ENCODE measurements at places on chromosomes 6 and 20.

DNA sequence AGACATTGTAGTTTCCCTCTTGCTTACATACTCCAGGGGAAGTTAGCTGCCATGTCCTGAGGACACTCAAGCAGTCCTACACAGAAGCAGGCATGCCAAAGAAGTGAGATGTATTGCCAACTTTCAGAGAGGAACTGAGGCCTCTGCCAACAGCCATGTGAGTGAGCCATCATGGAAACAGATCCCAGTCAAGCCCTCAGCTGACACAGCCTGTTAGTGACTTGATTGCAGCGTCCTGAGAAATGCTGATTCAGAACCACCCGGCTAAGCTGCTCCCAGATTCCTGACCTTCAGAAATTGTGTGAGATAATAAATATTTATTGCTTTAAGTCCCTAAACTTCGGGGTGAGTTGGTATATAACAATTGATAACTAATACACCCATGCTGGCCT lies 38.1 kb downstream of the GSTA2 start:
- no peak for DNase-seq

DNA sequence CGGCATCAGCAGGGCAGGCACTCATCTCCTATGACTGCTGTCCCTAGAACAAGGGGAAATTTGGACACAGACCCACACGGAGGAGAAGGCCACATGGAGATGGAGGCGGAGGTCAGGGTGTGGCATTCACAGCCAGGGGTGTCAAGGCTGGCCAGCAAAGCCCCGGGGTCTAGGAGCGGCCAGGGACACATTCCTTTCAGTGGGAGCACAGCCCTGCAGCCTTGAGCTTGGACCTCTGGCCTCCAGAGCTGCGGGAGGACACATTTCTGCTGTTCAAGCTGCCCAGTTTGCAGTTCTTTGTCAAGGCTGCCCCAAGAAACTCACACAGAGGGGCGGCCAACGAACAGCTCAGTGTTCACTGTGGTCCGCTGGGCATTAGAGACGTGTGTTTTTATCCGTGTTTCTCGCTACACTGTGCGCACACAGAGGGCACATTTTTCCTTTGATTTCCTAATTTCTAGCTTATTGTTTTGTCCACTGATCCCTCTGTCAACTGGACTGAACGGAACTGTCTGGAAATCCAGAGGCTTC lies 93.4 kb upstream of the MPC1 start:
- no peak for DNase-seq

DNA sequence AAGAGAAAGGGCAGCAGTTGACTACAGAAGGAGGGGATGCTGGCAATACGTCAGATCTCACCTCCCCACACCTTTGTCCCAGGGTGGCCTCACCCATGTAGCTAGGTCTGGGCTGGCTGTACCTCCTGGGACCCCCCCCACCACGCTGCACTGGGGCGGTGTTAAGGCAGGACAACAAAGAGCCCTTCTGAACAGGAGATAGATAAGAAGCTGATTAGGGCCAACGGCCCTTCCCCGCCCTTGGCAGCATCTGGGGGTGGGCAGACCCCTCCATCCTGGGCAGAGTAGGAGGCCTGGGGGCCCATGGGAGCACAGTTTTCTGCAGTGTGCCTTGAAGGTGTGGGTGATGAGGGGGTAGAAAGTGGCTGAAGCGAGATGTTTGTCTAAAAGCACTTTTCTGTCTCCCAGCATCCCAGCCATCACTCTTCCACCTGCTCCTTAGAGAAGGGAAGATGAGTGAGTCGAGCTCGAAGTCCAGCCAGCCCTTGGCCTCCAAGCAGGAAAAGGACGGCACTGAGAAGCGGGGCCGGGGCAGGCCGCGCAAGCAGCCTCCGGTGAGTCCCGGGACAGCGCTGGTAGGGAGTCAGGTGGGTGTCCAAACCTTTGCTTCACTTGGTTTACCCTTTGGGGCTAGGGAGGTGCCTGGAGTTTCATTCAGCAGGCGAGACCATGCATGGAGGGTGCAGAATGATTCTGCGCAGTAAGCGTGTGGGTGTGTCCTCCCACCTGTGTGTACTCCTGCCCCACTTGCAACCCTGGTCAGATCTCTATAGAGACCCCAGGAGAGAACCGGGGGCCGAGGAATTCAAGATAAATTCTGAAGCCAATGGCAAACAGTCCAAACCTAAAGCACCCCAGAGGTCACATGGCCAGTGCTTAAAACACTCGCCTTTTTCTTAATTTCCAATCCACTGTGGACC lies 3.9 kb downstream of the HMGA1 start:
- DNase-seq = no peak

DNA sequence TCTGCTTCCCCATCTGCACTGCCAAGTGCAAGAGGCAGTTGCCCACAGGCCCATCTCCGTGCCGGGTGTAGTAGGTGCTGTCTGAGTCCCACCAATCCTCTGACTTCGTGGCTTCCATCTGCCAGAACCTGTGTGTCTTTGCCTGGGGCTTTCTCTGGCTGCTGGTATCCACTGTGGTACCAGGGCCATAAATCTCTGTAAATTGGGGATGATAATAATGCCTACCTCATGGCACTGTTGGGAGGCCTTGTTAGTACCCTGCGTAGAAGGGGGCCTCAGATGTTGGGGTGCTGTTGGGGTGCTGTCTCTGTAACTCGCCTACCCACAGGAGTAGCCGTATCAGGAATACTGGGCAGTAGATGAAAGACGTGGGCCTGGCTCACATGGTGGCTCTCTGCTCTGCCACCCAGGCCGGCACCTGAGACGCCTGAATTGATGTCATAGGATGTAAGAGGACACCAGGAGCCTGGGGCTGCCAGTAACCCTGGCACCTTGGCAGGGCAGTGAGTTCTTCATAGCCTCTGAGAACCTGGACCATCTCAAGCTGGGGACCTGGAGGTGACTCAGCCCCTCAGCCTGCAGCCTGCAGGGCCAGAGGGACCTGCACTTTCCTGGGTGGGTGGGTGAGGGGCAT lies 94.1 kb upstream of the RNF24 start:
- DNase-seq = no peak

DNA sequence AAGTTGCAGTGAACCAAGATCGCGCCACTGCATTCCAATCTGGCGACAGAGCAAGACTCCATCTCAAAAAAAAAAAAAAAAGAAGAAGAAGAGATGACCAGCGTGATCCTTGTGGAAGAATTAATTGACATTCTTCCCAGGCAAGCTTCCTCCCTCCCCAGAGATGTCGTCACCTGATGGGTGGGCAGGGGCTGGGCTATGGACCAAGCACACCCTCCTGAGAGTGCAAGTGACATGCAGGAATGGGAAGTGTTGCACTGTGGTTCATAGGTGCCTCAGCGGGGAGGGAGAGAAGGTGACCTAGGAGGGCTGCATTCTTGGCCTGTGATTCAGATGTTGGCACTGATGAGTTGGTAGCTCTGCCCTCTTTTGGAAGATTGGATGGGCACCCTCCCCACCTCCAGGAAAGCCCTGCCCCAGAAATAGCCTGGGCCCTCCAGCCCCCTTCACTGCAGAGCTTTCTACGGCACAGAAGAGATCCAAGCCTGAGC lies 37.8 kb downstream of the TAF8 start:
- no peak for DNase-seq

DNA sequence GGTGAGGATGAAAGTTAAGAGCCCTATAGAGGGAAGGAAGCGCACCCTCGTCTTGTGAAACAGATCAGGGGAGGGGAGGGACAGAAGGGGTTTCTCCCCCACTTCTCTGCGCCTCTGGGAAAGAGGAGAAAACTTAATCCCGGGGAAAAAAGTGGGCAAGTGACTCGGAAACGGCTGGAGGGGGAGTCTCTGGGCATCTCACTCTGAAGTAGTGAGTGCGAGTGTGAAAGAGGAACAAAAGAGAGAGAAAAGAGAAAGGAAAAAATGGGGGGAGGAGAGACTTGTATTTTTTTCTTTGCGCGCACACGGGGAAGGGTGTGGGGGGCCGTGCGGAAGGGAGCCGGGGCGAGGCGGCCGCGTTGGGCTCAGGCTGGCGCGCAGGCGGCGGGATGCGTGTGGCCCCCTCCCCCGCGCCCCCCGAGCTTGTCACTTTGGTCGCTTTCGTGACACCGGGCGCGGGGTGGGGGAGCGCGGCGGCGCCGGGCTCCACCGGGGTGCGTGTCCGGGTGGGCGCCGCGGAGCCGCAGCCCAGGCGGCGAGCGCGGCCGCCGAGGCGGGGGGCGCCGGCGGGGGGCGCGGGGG lies 454 bp downstream of the L3MBTL3 start:
- DNase-seq = peak; percentile 45

Data from stimulated activated CD4-positive, alpha-beta T cell treated with anti-CD3 and anti-CD28 coated beads, Interleukin-2, amount 100 ng/mL, for 24 hours (primary cell).